ENCODE measurements at places on chromosomes 1 and 21.

- no peak for DNase-seq
Measured at GRCh38 chr21:38170704-38171682, 85.8 kb upstream of the KCNJ15 start.

GRCh38 chr1:84407958-84408422 lies 9.7 kb downstream of the DNASE2B start:
- no peak for DNase-seq

DNA sequence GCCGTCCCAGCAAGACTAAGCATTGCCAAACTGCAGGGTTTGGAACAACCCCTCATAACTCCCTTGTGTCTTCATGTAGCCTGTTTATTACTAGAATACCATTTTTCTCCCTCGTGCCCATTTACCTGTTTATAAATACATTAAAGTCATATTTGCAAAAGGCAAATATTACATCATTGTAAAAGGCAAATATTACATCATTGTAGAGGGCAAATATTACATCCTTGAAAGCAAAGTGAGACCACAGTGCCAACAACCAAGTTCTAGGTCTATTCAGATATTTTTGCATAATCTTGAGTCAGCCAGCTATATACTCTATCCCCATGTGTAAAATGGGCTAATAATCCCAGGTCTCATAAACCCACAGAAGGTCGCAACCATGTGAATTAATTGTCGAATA lies 11.4 kb upstream of the FAM163A start:
- no peak for DNase-seq

DNA sequence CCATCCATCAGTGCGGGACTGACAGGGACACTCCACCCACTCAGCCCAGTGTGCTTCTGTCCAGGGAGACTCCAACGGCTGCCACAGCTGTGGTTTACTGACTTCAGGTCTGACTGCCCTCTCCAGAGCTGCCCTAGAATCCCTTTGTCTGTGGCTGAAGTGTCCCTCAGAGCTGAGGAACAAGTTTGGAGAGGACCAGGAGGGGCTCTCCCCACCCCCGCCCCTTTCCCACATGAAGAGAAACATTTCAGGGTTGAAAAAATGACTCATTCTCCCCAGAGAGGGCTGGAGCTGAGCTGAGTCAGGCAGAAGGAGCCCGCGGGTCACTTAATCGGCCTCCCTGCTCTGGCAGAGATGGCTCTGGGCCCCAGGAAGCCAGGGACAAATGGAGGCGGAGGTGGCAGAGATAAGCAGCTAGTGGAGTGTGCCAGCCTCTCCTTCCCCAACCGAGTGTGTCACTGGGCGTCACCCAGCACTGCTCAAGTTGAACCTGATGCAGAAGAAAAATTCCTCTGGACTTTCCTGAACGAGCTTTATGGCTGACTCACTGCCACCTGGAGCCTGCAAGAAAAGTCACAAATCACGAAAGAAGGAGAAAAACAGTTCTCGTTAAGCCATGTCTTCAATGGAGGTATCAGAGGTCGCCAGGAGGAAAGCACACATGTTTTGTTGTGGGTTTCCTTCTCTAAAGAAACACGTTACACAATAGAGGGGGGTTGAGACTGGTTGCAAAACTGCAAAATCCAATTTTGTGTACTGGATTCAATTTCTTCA lies 34.3 kb upstream of the ECE1 start:
- DNase-seq, result peak; percentile 91

- DNase-seq, result no peak
Measured at GRCh38 chr21:32162727-32163320, 116.0 kb downstream of the MIS18A start.

GRCh38 chr1:170701962-170702361 lies 38.0 kb downstream of the PRRX1 start:
- DNase-seq, result no peak

GRCh38 chr1:169931795-169932231 lies 38.1 kb upstream of the SCYL3 start:
- DNase-seq, result no peak

GRCh38 chr1:182270731-182271130 lies 120.9 kb downstream of the GLUL start:
- DNase-seq, result no peak

DNA sequence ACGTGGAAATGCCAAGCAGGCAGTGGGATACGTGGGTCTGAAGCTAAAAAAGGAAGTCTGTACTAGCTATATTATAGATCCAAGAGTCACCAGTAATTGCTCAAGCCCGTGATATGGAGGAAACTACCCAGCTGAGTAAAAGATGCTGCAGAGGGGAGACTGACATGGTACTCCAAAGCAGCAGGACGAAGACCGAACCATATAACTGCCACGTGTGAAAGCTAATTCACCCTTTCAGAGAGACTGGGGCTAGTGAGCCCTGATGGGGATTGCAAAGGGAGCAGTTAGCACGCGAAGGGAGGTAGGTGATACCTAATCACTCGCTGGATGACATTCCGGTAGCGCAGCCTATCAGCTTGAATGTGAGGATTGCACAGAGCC lies 316 bp downstream of the AP4B1 start:
- DNase-seq, result no peak

DNA sequence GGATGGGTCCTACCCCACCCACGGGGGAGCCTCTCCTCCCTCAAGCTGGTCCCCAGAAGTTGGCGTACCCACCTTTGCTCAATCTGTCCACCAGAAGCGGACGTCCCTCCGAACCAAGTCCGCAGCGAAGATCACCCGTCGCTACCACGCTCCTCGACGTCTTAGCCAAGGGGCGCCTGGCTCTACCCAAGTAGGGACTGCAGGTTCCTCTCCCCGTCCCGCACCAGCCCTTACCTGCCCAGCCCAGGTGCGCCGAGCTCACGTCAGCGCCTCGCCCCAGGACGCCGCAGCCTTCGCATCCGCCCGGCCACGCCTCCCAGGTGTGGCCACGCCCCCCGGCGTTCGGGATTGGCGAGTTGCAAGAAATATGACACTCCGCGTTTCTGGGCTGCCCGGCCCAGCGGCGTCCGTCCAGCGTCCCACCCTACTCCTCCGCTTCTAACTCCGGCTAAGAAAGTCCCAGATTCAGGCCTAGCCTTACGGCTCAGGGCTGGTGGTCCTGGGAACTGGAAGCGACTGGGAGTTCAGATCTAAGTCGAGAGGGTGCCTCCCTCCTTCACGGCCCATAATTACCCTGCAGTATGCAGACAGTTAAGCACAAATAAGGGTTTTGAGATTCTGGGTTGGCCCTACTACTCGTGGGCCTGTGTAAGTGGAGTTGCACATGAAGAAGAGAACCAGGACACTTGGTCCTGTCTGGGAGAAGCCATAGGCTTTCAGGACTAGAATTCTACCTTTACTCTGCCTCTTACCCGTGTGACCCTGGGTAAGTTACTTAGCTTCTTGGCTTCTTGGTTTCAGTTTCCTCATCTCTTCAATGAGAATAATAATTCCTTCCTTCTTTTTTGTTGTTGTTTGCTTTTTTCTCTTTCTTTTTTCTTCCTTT lies at the start of gene IRF6:
Gene IRF6 (minus strand): TSS at position 268 of the 886 bp plus-strand sequence. CDS start 4,729 bp downstream, outside the sequence.
- DNase-seq, result peak; percentile 91

DNA sequence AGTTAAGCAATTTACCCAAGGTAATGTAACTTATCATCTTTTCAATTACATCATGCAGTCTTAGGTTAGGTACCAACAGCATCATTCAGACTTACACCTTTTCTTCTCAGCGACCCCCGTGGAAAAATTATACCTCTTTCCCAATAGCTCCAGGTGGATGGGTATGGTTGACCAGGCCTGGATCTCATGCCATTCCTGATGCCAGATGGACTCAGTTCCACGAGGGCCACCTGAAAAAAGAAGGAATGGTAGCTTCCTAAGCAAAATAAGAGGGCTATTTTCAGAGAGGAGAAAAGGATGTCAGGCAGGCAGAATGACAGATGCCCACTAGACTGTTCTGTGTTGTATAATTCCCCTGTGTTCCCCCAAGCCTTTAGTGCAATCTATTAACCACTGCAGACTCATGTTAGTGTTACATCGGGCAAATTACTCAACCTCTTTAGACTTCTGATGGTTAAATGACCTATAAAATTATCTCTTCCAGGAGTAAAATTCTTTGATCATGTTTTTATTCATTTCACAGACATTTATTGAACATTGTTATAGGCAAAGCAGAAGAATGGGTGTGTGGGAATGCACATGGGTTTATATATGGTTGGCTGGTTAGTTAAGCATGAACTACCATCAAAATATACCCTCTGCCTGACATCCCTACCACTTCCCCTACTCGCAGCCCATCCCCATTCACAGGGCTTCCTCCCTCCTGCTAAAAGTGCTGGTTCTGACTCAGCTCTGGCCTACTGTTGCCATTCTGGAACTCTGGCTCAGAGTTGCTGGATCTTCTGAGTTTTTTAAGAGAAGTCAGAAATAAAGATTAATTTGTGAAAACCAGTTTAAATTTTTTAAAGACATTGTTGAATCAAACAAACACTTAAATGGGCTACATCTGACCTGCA lies 10.6 kb upstream of the MYSM1 start:
- no peak for DNase-seq

GRCh38 chr21:32764186-32764585 lies 7.4 kb downstream of the PAXBP1 start:
- no peak for DNase-seq

GRCh38 chr1:17347769-17348592 lies 24.0 kb upstream of the PADI6 start:
- no peak for DNase-seq

DNA sequence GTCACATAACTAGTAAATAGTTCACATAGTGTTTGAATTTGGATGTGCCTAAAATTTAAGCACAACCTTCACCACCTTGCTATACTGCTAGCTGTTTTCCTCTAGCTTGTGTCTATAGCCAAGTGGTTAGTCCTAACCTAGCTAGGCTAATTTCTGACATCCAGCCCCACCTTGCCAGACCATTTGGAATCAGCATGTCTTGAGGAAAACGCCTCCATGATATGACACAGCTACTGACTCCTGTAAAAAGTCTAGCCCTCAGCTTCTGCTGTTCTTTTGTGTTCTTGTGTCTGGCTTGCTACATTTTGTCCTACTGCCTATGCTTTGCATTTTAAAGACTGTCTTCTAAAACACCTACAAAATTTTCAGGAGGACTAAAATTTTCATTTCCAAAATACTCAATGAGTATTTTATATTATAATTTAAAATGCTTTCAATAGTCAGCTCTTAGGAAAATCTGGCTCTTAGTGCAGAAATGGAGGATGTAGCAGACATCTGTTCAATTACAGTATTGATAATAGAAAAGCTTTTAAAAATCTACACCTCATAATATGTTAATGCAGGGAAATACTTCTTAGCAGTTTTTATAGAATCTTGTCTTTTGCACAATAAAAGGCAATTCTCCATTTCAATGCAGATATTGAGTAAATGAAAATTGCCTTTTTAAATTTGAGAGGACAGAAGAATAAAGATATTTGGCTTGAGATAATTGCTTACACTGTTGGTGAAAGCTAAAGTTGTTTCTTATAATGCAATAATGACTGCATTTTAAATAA lies 160.8 kb upstream of the APP start:
- no peak for DNase-seq

GRCh38 chr1:53896635-53897229 lies 2.7 kb downstream of the DIO1 start:
- DNase-seq, result no peak

All from cardiac septum (tissue), 1 donor.